Astrocyte (in vitro differentiated cells and primary cell): ENCODE measurements at places on chromosomes 5 and 9.

- no peak for DNase-seq
Measured at GRCh38 chr9:127697575-127697974, 9.2 kb upstream of the CFAP157 start.

DNA sequence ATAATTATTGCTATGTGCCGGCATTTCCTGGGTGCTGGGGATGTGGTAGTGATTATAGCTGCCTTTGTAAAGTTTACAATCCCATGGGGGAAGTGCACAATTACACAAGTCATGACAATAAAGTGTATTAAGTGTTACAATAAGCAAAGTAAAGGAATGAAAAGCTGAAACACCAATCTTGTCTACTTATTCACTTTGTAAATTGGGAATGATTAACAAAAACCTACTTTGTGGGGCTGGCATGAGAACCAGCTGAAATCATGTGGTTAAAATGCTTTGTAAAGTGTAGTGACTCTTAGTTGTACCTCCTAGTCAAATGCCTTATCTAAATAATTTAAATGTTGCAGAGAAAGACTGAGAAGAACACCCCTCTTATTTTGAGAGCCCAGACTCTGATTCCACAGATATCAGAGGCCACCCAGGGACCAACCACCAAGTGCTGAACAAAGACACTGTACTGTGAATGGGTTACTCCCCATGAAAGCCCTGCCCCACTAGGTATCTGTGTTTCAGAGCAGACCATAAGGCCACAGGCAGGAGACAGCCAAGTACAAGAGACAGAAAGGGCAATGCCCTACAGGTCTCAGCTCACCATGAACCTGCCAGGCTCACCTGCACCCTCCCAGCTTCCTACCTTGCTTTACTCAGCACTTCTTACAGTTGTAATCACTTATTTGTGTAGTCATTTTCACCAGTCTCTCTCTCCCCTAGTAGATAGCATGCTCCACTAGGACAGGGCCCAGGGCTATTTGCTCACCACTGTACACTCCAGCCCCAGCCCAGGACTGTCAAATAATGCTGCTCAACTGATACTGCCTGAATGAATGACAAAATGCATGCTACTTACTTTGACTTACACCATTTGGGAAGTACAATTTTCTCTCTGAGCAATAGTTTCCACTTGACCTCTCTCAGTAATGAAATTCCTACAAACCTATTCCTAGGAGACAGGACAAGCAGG lies 101.6 kb upstream of the APC start:
- no peak for DNase-seq

GRCh38 chr9:112841261-112841660 lies 49.4 kb downstream of the SLC46A2 start:
- no peak for DNase-seq

DNA sequence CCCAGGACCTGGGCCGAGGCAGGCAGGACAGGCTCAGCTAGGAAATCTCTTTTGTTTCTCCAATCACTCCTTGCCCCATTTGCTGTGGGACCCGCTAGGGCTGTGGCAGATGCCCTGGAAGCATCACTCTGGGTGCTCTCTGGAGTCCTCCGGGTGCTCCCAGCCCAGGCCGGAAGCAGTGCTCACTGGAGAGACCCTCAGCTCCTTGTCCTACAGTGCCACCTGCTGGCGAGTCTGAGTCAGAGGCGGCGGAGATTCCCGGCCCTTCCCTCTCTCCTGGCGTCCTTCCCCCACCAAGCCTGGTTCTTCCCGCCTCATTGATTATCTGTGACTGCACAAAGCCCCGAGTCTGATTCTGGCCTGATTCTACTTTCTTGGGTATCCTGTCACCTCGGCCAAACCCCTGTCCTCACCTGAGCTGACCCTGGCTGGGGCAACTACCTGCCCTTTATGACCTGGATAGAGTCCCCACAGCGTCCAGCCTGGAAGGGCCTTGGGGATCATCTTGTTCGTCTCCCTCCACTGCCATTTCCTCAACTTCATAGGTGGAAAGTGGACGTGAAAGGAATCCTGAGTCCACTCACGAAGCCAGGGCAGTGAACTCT lies 7.3 kb upstream of the BARHL1 start:
- peak; percentile 45 for DNase-seq

GRCh38 chr9:6226696-6227095 lies 11.1 kb downstream of the IL33 start:
- peak; percentile 83 for DNase-seq

DNA sequence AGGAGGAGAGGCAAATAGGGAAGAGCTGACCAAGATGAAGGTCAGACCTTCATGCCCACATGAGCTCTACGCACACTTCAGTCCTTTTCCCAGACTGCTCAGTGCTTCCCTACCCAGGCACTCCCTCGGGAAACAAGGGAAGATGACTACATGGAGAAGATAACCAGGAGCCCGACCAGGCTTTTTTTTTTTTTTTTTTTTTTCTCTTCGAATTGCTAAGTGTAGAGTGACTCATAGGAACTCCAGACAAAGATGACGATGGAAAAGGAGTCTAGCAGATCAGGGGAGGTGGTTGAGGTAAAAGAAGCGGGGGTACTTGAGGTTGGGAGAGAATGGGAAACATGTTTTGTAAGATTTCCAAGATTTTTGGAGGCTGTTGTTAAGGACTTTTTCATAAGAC lies 526.1 kb downstream of the BNC2 start:
- peak; percentile 99 for DNase-seq

DNA sequence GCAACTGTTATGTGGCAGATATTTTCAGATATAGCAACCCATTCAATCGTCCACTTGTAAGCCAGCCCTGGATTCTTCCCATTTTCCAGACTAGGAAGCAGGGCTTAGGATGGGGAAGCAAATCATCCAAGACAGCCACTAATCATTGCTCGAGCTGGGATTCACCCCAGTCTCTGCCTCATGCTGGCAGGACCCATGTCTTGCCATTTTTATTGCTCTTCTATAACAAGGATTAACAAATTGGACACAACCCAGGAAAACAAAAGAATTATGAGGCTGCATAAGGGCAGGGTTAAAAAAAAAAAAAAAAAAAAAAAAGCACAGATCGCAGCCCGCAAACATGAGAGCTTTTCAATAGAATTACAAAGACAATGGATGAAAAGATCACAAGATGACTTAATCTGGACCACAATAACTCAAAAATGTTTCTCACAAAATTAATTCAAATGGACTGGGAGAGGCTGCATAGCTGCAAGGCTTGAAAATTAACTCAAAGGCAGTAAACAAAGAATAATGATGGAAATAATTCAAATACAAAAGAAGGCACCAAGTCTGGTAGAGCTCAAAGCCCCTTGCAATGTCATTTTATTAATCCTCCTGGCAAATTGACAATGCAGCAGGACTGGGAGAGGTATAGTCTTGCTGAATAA lies 40.7 kb downstream of the ASTN2 start:
- DNase-seq: no peak

DNA sequence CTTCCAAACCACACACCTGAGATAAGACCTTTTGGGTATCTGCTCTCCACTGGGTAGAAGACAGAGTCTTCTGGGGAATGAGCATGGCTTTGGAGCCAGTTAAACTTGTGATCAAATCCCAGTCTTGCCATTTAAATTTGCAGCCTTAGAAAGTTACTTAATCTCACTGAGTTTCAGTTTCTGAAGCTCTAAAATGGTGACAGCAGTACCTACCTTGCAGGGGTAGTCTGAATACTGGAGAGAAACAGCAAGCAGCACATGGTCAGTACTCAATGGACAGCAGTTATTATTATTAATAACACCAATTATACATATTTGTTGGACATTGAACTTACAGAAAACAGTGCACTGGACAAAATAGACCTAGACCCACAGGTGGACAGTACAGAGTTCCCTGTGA lies 260.9 kb downstream of the MAN2A1 start:
- no peak for DNase-seq

GRCh38 chr5:115068239-115069086 lies 101.2 kb downstream of the TRIM36 start:
- peak; percentile 23 for DNase-seq

GRCh38 chr5:151571270-151572173 lies 19.6 kb downstream of the FAT2 start:
- no peak for DNase-seq

- DNase-seq: no peak
Measured at GRCh38 chr5:73454379-73455036, 5.9 kb upstream of the FOXD1 start.

- no peak for DNase-seq
Measured at GRCh38 chr9:134187891-134188385, 23.6 kb upstream of the RNU6ATAC start.

GRCh38 chr5:51185850-51186329 lies 197.4 kb upstream of the ISL1 start:
- no peak for DNase-seq

DNA sequence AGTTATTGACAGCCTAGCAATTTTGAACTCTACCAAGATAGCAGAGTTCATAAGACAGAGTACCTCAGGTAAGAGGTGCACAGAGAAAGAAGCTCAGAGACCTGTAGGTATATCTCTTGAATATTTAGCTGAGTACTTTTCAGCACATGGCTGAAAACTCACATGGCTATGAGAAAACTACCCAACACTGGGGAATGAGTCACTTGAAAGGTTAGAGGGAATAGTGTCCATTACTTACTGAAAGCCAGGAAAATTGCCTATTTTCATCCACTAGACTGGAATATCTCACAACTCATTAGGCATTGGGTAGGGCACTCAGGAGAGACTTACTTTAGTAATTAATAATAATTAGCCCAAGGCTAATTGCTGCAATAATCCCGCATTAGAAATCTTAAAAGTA lies 8.3 kb downstream of the TSLP start:
- no peak for DNase-seq

DNA sequence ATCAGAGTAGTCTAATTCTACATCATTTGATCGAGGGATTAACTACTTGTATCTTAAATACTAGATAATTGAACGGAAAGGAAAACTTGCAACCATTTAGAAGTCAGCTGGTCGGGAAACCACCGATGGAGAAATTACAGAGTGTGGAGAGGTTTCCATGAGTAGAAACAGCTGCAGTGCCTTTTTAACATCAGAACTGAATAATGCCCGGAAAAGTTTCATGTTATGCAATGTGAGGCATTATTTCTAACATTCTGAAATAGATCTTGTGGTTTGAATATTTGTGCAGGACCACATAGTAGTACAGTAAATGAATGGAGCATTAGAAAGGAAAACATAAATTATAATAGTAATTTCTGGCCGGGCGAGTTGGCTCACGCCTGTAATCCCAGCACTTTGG lies 88.1 kb upstream of the RNF180 start:
- no peak for DNase-seq

DNA sequence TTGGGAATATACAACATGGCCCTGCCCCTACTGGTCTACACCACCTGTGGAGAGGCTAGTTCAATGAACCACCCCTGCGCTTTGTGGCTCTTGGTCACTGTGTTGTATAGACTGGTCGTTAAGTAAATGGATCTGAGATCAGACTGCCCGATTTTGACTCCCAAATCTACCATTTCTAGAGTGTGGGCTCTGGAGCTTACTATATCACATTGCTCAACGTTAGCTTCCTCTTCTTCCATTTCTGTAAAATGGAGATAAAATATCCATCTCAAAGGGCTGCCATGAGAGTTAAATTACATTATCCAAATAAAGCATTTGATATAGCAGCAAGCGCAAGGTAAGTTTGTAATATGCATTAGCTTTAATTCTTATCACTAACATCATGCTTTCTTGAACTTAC lies 52.7 kb upstream of the IFNK start:
- no peak for DNase-seq

DNA sequence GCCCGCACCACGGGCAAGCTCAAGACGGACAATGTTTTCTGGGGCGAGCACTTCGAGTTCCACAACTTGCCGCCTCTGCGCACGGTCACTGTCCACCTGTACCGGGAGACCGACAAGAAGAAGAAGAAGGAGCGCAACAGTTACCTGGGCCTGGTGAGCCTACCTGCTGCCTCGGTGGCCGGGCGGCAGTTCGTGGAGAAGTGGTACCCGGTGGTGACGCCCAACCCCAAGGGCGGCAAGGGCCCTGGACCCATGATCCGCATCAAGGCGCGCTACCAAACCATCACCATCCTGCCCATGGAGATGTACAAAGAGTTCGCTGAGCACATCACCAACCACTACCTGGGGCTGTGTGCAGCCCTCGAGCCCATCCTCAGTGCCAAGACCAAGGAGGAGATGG lies 108.6 kb downstream of the DAB2IP start:
- DNase-seq: no peak

- peak; percentile 87 for DNase-seq
Measured at GRCh38 chr9:115157245-115157674, 39.3 kb upstream of the TNC start.

DNA sequence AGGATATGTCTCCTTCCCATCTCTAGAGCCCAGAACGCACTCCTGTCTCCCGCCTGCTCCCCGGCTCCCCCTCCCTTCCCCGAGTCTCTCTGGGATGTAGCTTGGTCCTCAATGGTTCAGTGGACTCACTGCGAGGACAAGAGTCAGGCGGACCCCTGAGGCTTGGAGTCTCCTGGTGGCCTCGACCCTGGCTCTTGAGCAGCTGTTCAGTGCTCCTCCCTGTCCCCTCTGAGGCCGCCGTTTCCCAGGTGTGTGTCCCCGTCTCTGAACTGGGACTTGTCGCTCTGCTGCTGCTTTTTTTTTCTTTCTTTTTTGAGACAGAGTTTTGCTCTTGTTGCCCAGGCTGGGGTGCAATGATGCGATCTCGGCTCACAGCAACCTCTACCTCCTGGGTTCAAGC lies 44.8 kb upstream of the IER5L start:
- no peak for DNase-seq

- no peak for DNase-seq
Measured at GRCh38 chr9:133914442-133915342, 77.4 kb downstream of the VAV2 start.

DNA sequence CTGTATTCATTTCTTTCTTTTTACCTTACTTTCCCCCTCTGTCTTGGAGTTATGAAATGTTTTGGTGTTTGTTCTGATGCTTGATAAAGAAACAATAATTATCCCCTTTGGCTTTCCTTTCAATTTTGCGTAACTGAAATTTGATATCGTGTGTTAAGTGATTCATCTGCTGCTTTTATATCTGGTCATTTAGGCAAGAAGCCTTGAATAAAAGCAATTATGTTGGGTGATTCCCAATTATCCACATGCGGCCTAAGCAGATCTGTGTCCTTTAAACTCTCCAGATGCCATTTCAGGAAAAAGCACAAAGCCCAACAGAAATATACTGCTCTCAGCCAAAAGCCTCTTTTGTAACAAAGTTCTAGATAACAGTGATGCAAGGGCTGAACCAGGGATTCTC lies 92.8 kb downstream of the TAF11L14 start:
- DNase-seq: no peak

- DNase-seq: no peak
Measured at GRCh38 chr9:93660352-93661046, 84.1 kb downstream of the PHF2 start.

GRCh38 chr9:135772702-135773493 lies 70.9 kb downstream of the KCNT1 start:
- no peak for DNase-seq

DNA sequence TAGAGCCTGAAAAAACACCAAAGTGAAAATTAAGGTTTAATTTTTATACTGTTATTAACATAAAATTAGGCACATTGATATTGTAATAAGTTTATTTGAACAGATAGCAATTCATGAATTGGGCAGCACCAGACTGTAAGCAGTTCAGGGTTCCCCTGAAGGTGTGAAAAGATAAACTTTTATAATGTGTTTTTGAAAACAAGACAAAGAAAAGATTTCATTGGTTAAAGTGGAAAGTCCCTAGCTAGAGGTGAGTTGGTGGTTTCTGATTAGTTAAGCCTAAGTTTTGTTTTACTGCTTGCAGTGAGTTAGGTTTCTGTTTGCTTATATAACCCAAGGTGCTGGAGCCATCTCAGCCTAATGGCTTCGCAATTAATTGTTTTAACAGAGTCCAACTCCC lies 96.5 kb upstream of the RPS23 start:
- DNase-seq: no peak
